ENCODE measurements at places on chromosomes 2 and 18.

- DNase-seq, result no peak
These were observed 860.5 kb downstream of the RNF144A start for GRCh38 chr2:7777668-7778067.

GRCh38 chr18:79200546-79201268 is 131.5 kb downstream of the ATP9B start:
- no peak for DNase-seq

GRCh38 chr2:126940331-126940730 is 41.6 kb downstream of the TEX51 start:
- no peak for DNase-seq

GRCh38 chr2:17800219-17800618 is 16.0 kb upstream of the MSGN1 start:
- no peak for DNase-seq

GRCh38 chr2:217857624-217858506 is 144.9 kb downstream of the TNS1 start:
- DNase-seq, result no peak

DNA sequence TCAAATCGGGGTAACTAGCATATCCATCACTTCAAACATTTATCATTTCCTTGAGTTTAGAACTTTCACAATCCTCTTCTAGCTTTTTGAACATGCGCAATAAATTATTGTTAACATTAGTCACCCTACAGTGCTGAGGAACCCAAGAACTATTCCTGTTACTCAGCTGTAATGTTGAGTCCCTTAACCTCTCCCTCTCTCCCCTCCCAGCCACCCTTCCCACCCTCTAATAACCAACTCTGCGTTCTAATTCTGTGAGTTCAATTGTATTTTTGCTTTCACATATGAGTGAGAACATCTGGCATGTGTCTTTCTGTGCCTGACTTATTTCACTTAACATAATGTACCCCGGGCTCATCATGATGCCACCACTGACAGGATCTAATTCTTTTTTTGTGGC is 78.6 kb upstream of the RANBP2 start:
- DNase-seq, result peak; percentile 34

- DNase-seq, result no peak
These were observed 18.7 kb downstream of the FHOD3 start for GRCh38 chr18:36316246-36316645.

DNA sequence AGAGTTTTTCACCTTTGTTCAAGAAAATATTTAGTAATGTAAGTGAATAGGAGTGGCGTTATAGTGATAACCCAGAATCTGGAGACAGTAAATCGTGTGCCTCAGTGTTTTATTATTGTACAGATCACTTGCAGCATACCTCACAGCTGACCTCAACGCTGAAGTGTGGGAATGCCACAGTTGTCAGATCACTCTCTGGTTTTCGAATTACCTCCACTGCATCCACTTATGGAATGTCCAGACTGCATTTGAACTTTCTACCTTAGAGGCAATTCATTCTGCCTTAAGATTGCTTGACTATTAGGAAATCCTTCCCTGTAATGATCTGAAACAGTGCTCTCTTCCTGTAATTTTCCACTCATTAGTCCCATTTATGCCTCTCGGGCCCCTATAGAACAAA is 164.5 kb upstream of the ALPP start:
- DNase-seq, result no peak

- no peak for DNase-seq
These were observed 264.3 kb downstream of the NOL4 start for GRCh38 chr18:33960417-33960816.

- no peak for DNase-seq
These were observed 15.2 kb upstream of the TSPYL6 start for GRCh38 chr2:54271189-54271588.

GRCh38 chr18:64110692-64111480 is 38.0 kb downstream of the LINC00305 start:
- no peak for DNase-seq

GRCh38 chr18:8165095-8165494 is 444.1 kb upstream of the RAB12 start:
- DNase-seq, result no peak

DNA sequence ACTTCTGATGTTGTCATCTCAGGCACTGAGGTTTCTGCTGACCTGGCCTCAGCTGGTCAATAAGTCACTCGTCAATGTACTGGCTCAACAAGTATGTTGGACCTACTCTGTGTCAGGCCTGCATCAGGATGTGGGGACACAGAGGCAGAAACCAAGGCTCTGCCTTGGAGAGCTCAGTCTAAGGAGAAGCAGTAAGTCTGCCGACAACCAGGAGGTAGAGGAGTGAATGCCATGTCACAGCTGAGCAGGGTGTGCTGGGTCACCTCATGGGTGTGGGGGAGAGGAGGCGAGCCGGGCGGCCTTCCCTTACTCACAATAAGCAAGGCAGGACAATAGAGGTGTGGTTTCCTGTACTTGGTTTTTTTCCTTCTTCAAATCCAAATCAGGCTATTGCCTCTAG is 75.8 kb downstream of the COLEC12 start:
- no peak for DNase-seq

- DNase-seq, result no peak
These were observed 423.2 kb upstream of the CRIM1 start for GRCh38 chr2:35932276-35932963.

- no peak for DNase-seq
These were observed 2.3 kb downstream of the IL18R1 start for GRCh38 chr2:102357937-102358336.

GRCh38 chr2:191115391-191115790 is 35.4 kb downstream of the STAT4 start:
- DNase-seq, result no peak

DNA sequence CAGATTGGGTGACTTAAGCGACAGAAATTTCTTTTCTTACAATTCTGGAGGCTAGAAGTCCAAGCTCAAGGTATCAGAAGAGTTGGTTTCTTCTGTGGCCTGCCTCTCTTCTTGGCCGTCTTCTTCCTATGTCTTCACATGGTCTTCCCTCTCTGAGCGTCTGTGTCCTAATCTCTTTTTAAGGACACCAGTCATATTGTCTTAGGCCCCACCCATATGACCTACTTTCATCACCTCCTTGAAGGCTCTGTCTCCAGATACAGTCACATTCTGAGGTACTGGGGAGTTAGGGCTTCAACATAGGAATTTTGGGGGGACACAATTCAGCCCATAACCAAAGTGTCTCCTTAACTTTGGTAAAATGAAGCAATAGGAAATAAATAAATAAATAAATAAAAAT is 110.9 kb upstream of the EPC2 start:
- no peak for DNase-seq

DNA sequence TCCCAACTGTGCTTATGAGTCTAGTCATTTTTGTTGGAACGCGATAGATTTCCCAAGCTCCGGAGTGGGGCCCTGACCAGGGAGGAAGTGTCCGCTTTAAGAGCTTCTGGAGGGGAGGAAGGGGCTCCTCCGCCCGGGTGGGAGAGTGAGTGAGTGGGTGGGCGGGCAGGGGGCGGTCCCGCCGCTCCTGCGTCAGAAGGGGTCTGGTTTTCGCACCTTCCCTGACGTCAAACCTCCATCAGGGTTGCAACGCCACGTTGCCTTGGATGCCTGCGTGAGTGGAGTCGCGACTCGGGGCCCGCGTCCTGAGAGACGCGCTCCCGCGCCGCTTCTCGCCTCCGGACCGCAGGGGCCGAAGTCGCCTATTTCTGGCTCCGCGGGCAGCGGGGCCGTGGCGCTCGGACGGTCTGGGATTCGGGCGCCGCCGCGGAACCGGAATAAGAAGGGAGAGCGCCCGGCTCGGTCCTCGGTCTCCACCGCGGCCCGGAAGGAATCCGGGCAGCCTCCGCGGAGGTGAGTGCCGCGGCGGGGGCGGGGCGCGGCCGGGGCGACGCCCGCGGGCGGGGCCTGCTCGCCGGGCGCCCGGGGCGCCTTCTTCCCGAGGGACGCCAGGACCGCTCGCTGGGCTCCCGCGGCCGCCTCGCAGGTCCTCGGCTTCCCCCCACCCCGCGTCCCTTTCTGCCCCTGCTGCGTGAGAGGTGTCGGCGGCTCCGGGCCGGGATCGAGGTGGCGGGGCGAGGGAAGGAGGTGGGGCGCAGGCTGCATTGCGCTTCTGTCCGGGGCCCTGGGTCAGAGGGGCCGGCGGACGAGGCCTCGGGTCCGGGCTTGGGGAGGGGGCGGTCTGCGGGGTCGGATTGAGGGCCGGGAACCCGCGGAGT is at the start of gene ZDBF2:
Gene ZDBF2 (plus strand): TSS at position 230 of the 878 bp plus-strand sequence. CDS start 7,187 bp downstream, outside the sequence.
- no peak for DNase-seq

GRCh38 chr2:7119132-7119835 is 202.1 kb downstream of the RNF144A start:
- DNase-seq, result peak; percentile 4

DNA sequence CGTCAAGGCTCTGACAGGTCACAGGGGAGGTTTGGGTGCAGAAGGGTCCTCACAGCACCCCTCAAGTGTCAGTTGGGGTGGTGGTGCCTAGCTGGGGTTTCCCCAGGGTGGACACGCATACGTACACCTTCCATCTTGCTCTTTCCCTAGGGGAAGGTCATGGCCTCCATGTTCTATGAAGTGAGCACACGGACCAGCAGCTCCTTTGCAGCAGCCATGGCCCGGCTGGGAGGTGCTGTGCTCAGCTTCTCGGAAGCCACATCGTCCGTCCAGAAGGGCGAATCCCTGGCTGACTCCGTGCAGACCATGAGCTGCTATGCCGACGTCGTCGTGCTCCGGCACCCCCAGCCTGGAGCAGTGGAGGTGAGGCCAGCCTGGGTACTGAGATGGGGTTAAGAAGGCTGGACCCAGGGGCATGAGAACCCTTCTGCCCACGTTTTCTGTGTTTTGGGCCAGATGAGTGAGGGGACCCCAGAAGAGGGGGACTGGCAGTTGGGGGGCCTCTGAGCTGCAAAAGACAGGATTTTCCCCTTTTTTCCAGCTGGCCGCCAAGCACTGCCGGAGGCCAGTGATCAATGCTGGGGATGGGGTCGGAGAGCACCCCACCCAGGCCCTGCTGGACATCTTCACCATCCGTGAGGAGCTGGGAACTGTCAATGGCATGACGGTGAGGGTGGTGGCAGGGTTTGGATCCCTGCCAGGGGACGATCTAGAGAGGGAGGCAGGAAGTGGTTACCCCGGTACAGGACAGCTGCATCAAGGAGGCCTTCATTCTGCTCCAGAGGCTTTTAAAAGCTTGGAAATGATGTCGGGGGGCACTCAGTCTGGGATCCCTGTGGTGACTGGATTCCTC is 20.9 kb downstream of the SLC30A3 start:
- DNase-seq, result no peak

GRCh38 chr2:209977386-209978239 is 24.8 kb upstream of the RPE start:
- no peak for DNase-seq

DNA sequence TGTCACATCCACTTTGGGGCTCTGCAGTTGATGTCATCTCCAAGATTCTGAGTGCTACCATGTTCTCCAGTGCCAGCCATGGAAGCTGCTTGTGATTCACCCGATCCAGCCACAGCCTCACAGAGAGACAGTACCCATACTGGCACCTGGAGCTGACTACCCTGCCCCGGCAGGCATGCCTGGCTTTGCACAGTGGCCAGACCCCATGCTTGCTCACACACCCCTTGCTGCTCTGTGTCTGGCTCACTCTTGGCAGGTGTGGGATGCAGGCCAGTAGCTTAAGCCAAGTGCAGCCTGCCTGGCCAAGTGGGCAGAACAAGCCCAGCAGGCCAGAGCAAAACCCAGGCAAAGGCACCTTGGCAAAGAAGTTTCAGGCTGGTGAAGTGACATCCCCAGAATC is 828.4 kb upstream of the VRK2 start:
- no peak for DNase-seq

GRCh38 chr2:156800781-156801361 is 364.7 kb downstream of the GPD2 start:
- no peak for DNase-seq

GRCh38 chr2:96147593-96148201 is 2.5 kb upstream of the DUSP2 start:
- DNase-seq, result no peak

DNA sequence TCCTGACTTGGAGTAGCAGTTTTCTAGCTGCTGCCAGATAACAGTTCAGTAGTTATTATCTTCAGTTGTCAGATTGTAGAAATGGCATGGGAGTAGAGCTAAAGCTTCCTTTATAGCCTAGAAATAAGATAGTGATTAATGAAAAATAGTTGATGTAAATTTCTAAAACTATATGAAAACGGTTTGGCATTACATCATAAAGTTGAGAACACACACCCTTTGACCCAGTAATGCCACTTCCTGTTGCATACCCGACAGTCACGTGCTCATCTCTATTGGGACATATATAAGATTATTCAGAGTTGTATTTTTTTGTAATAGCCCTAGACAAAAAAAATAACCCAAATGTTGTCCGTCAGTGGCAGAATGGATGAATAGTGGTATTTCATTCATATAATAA is 39.4 kb upstream of the ASB1 start:
- DNase-seq, result no peak

DNA sequence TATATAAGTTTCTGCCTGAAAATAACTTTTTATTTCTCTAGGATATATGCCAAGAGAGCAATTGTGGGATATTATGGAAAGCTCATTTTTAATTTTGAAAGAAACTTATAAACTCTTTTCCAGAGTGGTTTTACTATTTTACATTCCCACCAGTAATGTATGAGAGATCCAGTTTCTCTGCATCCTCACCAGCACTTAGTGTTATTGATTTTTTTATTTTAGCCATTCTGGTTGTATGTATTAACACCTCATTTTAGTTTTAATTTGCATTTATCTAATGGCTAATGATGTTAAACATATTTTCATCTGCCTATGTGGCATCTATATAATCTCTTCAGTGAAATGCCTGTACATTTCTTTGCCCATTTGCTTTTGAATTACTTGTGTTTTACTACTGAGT is 597.7 kb upstream of the RAB6C start:
- DNase-seq, result no peak

DNA sequence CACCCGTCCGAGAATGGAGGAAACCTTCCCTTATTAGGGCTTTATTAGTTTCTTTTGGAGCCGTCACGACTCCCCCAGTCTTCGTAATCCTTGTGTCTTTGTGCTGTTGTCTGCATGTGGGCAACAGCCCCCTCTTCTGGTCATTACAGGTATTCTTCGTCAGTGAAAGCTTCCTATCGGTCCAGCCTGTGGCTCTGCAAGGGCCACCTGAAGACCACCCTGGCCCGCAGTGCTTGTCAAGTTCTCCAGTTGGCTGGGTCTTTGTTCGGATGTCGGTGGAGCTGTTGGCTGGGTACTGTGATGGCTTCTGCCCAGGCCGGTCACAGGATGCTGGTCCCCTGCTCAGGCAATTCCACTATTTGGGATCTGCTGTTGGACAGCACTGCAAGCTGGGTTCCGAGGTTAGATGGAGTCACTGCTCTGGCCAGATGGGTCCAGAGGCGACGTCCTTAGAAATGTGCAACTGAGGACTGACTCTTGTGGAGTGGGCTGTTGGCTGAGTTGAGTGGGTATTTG is 19.2 kb downstream of the E2F6 start:
- peak; percentile 12 for DNase-seq
